Stimulated activated CD8-positive, alpha-beta memory T cell treated with anti-CD3 and anti-CD28 coated beads, Interleukin-4, amount 100 ng/mL, for 4 hours (primary cell): ENCODE measurements at places on chromosomes 6 and 20.

GRCh38 chr6:106114492-106114891 lies 28.4 kb downstream of the PRDM1 start:
- DNase-seq: no peak

- no peak for DNase-seq
Measured at GRCh38 chr20:48035961-48036731, 250.9 kb upstream of the SULF2 start.

DNA sequence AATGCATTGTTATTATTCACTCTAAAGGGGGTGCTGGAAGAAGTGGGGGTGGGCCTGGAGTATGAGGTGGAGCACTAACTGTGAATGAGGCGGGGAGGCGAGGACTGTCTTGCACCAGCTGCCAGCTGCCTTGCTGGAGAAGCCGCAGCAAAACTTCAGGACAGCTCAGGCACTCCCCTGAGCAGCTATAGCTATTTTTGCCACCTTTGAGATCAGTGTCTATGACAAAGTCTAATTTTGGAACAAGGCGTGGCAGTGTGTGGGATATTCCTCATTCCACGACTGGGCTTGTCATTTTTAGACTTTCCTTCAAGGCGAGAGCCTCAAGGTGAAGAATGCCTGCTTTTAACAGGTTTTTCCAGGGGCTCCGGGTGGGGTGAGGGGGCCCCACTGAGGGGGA lies 143.8 kb downstream of the DOK5 start:
- DNase-seq: no peak

DNA sequence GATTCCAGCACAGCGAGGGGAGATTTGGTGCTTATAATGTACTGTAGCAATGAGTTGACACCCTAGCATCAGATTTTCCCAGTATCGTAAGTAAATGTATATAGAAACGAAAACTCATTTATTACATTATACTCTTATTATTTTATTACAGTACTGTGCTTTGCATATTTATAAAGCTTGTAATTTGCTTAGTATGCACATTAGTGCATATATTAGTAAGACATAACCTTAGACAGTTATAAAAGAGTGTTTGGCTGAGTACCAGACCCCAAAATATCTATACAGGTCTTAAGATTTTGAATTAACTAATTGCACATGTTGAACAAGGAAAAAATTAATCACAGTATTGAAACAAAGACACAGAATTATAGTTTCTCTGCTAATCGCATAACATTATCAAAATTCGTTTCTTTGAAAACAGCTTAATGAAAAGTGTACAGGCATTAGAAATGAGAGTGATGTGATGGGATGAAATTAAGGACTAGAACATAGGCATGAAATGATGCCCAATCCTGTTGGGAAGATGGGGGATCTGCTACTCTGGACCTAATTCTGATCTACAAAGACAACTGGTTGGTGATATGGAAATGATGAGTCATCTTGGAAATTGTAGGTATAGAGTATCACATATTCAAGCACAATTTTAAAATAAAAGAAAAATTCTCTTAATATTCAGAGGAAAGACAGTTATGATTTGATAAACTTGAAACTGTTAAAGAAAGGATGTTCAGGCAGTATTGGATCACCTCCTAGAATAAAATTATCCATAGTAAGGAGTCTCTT lies 42.8 kb downstream of the STXBP5 start:
- no peak for DNase-seq

GRCh38 chr6:100370265-100370664 lies 94.5 kb downstream of the SIM1 start:
- DNase-seq: no peak

DNA sequence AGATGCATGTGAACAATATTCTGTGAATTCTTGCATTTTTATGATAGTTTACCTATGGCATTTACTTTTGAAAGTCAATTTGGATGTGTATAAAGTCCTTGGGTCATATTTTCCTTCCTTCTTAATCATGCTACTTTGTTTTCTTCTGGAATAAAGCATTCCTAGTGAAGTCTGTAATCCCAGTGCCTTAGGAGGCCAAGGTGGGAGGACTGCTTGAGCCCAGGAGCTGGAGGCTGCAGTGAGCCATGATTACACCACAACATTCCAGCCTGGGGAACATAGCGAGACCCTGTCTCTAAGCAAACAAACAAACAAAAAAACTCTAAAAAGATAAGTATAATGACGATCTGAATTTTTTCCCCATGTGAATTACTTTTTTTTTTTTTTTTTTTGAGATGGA lies 69.7 kb upstream of the SYNCRIP start:
- DNase-seq: no peak

DNA sequence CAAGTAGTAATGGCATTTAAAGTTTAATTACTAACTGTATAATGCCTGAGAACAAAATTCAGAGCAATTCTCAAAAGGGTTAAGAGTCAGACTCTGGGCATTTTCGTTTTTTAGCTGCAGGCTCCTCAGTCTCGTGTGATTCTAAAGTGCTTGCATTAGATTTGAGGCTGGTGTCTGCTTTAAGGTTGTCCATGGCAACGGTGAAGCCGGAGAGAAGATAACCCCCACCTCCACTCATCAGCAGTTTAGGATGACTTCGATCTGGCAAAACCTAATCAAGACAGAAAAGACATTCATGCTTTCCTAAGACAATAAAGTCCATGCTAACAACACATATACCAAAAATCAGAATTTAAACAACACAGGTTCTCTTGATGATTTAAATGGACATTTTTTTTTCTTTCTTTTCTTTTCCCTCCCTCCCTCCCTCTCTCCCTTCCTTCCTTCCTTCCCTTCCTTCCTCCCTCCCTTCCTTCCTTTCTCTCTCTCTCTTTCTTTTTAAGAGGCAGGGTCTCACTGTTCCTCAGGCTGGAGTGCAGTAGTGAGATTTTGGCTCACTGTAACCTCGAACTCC lies 11.8 kb downstream of the TRMT6 start:
- no peak for DNase-seq

DNA sequence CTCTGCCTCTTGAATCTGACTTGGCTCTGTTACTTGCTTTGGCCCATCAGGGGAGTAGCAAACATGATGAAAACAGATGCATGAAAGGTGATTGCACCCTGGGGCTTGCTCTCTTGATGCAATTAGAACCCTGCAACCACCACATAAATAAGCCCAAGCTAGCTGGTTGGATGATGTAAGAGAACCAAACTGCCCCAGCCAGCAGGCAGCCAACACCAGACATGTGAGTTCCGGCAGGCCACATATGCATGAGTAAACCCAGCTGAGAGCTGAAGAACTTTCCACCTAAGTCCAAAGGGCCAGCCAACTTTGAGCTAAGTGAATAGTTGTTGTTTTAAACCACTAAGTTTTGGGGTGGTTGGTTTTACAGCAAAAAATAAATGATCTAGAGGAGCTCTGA lies 268.4 kb downstream of the FARS2 start:
- DNase-seq: no peak

DNA sequence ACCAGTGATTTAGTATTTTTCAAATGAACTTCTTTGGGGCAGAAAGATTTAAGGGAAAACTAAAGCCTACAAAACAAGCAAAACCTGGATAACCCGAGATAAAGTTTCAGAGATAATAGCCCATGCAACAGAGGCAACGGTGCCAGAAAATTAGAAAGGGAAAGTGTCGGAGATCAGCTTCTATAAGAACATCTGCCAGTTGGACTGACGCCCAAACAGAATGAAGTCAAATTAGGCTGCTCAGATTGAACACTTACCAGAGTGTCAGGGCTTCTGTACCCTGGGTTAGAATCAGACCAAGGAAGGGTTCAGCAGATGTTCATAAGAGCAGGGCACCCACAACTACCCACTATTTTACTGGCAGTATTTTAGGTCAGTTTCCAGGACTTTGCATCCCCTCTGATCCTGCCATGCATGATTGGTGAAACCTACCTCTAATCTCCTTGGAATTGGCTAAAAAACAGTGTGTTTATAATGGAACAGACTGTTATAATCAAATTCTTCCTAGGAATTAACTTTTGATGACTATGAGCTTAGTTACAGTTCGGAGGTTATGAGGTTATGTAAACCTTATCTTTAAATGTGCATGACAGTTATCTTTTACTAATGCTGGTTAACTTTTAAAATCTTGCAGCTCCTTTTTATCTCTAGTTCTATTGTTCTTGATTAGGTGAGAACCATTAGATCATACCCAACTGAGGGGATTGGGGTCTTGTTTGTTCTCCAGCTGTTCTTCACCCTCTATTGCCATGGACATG lies 13.1 kb downstream of the BMP2 start:
- DNase-seq: no peak

GRCh38 chr6:35253249-35253648 lies 6.3 kb upstream of the ZNF76 start:
- DNase-seq: no peak

DNA sequence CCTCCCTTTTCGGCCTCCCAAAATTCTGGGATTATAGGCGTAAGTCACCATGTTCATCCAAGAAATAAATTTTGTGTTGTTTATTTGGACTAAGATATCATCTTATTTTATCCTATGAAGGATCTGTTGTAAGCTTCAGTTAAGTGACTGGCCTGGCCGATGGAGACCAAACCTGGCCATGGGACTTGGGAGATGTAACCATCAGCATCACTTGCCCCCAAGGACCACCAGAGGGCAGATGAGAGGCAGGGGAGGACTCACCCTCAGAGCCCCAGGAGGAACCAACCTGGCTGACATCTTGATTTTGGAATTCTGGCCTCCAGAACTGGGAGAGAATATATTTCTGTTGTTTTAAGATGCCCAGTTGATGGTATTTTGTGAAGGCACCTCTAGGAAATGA lies 266.7 kb downstream of the CDH26 start:
- no peak for DNase-seq

DNA sequence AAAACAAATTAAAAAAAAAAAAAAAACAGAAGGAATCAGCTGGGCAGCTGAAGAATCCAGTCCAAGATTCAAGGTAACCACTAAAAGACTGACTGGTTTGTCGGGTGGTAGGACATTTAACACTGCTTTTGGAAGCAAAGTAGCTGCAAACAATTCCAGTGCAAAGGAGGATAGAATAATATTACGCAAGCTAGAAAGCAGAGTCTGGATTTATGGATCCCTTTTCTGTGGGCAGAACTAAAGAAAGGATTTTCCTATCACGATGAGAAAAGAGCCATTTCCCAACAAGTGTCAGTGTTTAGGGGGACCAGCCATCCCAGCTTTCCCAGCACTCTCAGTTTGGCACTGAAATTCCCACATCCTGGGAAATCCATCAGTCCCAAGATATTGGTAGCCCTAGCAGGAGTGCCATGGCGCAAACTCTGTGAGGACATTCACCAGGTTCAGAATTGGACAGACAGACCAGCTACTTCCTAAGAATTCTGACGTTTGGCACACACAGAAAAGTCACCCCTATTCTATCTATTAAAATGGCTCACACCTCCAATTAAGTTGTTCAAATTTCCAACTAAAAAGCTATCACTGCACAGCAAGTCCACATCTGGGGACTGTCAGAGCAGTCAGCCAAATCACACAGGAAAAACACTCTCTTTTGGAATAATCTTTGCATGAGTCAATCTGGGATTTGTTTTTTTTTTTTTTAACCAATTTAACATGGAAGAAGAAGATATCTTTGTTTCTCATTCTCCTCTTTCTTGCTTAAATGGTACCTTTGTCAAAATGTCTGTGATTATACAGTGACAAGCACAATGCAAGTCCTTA lies 356.8 kb upstream of the ARID1B start:
- DNase-seq: no peak

DNA sequence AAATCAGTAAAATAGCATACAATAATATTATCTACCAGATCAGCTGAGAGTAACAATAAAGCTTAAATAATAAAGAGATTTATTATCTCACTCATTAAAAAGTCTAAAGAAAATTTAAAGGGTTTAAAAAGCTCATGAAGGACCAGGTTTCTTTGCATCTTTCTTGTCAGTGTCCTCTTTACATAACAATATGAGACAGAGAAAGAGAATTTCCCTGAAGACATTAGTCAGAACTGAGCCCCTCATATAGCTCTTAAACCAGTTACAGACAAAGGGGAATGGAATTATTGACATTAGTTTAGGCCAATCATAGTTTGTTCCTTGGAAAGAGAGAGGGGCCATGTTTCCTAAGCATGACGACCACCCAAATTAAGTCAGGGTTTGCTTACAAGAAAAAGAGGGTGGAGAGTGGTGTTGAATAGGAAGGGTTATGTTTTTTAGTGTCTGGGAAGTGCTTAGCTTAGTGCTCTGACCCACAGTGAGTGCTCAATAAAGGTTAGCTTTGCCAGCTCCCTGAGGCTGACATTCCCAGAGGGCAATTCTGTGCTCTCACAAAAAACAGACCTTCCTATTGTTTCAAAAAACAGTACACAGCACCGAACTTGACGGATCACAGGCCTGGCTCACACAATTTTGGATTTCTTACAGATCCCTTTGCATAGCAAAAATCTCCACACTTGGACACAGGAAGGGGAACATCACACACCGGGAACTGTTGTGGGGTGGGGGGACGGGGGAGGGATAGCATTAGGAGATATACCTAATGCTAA lies 3.6 kb upstream of the PLCB1 start:
- DNase-seq: no peak

- DNase-seq: no peak
Measured at GRCh38 chr6:9388596-9388995, 953.3 kb upstream of the SLC35B3 start.

- DNase-seq: no peak
Measured at GRCh38 chr6:7197747-7198146, 90.0 kb downstream of the RREB1 start.

DNA sequence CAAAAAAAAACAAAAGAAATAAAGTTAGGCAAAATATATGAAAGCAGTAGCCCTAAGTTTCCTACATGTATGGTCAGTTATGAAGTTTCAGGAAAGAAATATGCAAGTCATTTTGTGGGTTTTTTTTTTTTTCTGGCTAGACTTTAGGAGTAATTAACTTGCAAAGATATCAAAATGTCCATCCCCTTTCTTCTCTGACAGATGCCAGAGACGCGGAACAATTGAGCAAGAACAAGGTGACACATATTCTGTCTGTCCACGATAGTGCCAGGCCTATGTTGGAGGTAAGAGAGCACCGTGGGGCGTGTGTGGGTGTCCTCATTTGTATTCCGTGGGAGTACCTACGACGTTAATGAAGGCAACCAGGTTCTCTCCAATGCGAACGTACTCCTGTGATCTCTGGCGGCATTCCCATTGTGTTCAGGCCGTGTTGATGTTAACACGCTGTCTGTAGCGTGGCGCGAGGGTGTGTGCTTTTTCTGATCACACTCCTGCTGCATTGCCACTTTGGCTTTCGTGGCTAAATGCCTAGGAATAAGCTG lies 19.5 kb downstream of the DUSP22 start:
- no peak for DNase-seq

DNA sequence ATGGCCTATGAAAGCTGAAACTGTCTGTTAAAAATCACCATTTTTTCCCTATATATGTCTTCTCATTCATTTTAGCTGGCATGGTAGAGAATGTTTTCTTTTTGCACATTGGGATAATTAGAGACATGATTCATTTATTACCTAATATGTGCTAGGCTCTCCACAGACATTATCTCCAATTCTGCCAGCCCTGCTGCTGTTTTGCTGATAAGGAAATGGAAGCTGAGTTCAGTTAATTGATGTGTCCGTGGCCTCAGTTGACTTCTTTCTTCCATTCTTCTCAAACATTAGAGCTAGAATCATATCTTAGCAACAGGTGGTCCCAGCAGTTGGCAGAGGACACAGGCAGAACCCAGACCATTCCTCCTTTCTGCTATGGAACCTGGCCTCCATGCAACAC lies 644.1 kb upstream of the CITED2 start:
- no peak for DNase-seq
